Fibroblast of skin of left quadriceps (primary cell): ENCODE measurements at places on chromosomes 16 and 17.

- DNase-seq, result no peak
These were observed 28.9 kb upstream of the PRM1 start for GRCh38 chr16:11309895-11310633.

DNA sequence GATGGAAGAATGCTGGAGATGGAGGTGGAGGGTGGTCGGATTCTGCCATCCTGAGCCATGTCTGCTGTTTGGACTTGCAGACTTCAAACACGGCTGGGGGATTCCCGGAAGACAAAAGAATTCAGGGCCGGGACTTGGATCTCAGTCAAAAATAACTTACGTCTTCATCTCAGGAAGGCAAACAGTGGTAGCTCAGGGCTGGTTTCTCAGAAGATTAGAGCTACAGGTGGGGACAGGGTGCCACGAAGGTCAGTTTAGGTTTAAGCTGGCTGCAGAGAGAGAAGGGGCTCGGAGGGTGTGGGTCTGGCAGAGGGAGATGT lies 4.3 kb upstream of the RHBDL3 start:
- DNase-seq, result no peak

DNA sequence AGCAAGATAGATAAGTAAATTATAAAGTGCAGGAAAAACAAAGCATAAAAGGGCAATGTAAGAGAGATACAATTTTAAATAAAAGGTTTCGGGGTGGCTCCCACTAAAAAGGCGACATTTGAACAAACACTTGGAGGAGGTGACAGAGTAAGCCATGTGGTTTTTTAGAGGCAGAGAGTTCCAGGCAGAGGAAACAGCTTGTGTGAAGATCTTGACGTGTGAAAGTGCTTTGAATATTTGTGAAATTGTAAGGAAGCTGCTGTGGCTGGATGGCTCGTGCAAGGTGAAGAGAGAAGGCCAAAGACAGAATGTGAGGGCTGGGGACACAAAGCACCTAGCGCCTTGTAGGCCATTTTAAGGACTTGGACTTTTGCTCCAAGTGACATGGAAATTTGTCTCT lies 28.6 kb upstream of the HYDIN start:
- DNase-seq, result no peak

- DNase-seq, result no peak
These were observed 64.9 kb downstream of the TEX14 start for GRCh38 chr17:58626905-58627304.

- no peak for DNase-seq
These were observed 136.3 kb upstream of the XYLT1 start for GRCh38 chr16:17607075-17607509.

GRCh38 chr16:73383195-73383987 lies 335.5 kb upstream of the ZFHX3 start:
- no peak for DNase-seq

- no peak for DNase-seq
These were observed 19.6 kb downstream of the SNN start for GRCh38 chr16:11687601-11688519.
